Stimulated activated CD8-positive, alpha-beta memory T cell treated with anti-CD3 and anti-CD28 coated beads, Interleukin-12 subunit alpha, Interleukin-12 subunit beta, amount 100 ng/mL, for 4 hours (primary cell): ENCODE measurements at places on chromosomes 12 and 14.

DNA sequence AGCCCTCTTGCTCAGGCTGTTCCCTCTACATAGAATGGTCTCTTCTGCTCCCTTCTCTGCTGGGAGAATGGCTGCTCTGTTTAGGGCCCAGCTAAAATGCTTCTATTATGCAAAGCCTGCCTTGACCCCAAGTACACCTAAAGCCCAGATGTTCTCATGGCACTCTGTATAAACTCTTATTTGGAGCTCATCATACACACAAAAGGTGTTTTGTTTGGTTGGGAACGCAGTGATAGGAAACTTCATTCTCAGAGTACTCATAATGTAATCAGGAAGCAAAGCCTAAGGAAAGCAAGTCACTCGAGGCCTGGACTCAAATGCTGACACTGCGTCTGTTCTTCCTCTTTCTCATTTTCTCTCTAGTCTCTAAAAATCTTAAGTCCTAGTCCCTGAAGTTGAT lies 38.2 kb upstream of the SYCP3 start:
- no peak for DNase-seq

GRCh38 chr12:24772813-24773212 lies 176.1 kb downstream of the BCAT1 start:
- no peak for DNase-seq

DNA sequence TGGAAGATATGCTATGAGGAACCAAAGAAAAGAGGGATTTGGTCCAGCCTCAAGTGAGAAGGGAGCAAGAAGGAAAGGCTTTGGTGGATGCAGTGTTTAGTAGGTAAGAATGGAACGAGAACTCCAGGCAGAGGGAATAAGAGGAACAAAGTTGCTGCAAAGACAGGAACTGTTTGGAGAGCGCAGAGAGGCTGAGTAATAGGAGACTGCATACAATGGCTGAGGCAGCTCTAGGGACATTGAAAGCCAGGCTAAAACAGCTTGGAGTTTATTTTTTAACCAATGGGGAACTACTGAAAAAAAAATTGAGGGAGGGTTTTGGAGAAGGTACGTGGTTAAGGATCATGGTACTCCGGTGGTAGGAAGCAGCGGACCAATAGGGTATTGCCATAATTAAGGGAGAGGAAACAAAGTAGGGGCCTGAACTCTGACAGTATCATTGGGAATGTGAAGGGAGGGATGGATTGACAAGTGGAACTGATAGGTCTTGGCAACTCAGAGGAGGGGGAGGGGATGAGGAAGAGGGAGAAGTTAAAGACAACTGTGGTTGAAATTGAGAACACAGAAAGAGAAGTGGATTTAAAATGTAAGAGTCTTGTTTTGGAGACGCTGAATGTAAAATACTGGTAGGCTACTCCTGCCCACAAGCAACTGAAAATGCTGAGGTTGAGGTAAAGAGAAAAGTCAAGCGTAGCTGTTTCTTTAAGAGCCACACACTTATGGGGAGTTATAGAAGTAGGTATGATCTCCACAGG lies 4.8 kb downstream of the ASCL4 start:
- no peak for DNase-seq

GRCh38 chr12:122029620-122030423 lies 8.1 kb downstream of the BCL7A start:
- DNase-seq: no peak

DNA sequence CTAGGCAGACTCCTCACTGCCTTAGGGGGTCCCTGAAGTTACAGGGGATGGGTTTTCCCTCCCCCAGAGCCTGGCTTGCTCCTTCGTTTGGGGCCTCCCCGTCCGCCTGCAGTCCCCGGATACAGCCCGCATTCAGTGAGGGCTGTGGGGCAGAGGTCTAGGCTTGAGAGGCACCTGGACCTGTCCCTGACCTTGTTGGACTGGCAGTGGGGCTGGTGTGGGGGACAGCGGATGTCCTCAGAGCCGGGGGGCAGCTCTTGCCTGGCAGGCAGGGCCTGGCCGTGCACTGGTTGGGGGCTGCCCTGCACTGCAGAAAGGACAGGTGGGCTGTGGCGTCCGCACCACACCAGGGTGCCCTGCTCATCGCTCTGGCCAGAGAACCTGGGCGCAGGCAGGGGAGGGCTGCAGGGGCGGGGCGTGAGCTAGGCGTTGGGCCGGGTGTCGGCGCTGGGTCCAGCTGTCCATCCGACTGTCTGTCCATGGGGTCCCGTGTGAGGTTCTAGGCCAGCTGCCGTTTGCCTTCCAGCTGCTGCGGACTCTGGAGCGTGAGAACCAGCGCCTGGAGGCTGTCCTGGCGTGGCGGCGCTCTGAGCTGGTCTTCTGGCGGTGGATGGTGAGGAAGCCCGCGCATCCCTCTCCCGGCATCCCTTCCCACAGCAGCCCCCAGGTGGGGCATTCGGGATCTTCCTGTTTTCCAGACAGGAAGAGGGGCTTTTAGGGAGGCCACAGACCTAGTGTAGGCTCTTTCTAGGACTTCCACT lies 6.0 kb downstream of the TEDC1 start:
- DNase-seq: no peak

DNA sequence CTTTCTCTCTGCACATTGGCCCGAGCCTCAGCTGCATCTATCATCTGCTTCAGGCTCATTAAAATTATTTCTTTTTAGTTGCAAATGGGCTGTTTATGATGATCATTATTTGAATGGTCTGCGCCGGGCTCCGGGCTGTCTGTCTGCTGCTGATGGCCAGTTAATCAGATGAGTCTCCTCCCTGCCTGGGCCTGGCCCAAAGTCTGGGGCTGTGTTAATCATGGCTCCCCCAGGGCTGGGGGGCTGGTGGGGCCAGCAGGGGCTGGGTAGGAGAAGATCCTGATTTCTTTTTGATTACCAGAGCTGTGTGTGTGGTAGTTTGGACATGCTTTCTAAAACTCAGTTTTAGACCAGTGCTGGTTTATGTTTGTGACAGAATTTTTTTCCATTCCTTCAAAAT lies 159.1 kb downstream of the PHETA1 start:
- no peak for DNase-seq

DNA sequence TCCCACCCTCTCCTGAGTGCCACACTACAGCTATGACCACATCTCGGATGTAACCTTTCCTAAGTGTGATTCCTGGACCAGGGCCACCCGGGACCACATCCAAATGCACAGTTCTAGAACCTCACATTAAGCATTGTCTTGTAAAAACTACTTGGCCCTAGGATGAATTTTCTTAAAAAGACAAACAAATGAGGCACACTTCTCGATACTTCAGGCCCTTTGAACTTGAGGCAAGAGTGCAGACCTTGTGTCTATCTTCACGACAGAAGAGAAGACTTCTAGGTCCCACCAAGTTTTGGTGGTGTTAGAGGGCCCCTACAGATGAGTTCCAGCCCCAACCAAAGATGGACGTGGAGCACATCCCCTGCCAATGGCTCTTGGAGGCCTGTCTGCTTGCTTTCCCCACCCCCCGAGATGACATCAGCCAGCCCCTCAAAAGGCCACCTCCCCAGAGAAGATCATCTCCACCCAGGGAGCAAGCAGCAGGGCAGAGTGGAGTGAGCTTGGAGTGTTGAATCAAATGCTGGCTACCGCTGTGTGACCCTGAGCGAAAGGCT lies 9.3 kb downstream of the ISCU start:
- no peak for DNase-seq

DNA sequence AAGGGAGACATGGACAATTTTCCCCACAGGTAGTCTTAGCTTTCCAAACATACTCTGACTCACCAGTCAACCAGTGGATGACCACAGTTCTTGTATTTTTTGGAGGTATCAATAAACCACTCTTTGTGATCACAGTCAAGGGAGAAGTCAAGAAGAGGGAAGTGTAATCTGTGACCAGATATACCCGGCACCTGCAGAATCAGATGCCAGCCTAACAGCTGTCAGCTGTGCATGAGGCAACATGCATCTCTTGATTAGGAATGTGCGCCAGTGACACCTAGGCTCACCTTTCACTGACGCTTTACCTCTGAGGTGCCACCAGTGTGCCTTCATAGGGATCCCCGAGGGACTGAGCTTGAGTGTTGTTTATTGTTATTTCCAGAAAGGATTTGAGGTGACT lies 20.0 kb downstream of the PROX2 start:
- DNase-seq: no peak

DNA sequence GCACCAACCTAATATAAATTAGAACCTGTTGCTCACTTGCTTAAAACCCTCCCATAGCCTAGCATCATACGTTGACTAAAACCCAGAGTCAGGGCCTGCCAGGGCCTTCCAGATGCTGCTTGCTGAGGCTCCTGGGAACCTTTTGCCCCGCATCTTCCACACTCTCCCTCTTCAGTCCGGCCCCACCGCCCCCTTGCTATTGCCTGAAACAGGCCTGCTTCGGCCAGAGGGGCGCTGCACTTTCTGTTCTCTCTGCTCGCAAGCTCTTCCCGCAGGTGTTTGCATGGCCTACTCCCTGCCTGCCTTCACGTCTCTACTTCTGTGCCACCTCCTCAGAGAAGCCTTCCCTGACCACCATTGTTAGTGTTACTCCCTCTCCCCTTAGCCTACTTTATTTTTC lies 13.7 kb upstream of the TCTN2 start:
- DNase-seq: no peak

- no peak for DNase-seq
Observed at GRCh38 chr12:118840399-118840798, 140.9 kb upstream of the SRRM4 start.

DNA sequence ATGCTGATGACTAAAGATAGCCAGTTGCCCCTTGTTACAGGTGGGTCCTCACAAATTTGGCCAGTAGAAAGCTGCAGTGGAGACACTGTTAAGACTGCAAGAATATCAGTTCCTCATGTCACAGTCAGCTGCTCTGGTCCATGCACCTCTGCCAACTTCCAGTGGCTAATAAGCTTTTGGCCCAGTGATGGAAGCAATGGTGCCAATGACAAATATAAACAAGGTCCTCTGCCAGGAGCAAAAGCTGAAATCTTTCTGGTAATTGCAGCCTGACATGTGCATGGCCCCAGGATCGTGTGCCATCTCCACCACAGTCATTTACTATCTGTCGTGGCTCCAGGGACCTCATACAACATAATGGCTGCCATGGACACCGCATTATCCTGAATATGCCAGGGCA lies 85.4 kb upstream of the TMEM260 start:
- DNase-seq: no peak

- DNase-seq: no peak
Observed at GRCh38 chr12:4477129-4477528, 31.5 kb upstream of the FGF6 start.

- DNase-seq: no peak
Observed at GRCh38 chr14:59565087-59565486, 11.5 kb downstream of the CCDC175 start.

DNA sequence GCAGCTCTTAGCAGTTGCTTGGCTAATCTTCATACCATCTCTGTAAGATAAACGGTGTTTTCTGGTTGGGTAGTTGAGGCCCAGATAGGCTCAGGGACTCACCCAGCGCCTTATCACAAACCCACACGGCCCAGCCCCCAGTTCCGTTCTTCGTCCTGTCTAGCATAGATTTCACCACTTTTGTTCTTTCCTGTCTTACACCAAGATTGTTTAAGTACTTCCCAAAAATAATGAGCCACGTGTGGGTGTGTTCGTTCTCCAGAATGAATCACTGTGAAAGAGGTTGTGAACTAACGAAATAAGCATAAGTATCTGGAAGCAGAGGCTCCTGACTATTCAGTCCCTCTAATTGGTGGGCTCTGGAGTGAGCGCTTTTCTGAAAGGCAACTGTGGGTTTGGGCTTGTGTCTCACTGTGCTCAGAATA lies 21.4 kb downstream of the ACVR1B start:
- DNase-seq: no peak

- no peak for DNase-seq
Observed at GRCh38 chr14:36672095-36672494, 10.4 kb downstream of the PAX9 start.

DNA sequence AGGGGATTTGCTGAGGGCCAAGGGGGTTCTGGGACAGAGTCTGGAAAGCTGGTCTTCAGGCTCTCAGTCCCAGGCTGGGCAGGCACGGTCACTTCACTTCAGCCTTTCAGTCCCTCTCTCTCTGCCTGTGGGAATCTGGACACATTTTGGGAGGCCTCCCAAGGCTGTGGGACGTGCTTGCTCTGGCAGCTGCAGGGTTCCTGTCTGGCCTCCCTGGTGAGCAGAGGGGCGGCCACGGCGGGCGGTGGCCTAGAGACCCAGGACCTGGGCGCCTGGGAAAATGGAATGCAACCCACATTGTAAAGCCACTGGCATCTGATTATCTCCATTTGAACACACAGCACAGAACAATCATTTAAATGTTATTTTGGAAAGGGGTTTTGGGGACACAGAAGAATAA lies 10.1 kb upstream of the ALDH2 start:
- no peak for DNase-seq

GRCh38 chr14:90056826-90057225 lies 5.0 kb upstream of the KCNK13 start:
- no peak for DNase-seq

- DNase-seq: no peak
Observed at GRCh38 chr12:28535216-28535615, 345.0 kb downstream of the CCDC91 start.

DNA sequence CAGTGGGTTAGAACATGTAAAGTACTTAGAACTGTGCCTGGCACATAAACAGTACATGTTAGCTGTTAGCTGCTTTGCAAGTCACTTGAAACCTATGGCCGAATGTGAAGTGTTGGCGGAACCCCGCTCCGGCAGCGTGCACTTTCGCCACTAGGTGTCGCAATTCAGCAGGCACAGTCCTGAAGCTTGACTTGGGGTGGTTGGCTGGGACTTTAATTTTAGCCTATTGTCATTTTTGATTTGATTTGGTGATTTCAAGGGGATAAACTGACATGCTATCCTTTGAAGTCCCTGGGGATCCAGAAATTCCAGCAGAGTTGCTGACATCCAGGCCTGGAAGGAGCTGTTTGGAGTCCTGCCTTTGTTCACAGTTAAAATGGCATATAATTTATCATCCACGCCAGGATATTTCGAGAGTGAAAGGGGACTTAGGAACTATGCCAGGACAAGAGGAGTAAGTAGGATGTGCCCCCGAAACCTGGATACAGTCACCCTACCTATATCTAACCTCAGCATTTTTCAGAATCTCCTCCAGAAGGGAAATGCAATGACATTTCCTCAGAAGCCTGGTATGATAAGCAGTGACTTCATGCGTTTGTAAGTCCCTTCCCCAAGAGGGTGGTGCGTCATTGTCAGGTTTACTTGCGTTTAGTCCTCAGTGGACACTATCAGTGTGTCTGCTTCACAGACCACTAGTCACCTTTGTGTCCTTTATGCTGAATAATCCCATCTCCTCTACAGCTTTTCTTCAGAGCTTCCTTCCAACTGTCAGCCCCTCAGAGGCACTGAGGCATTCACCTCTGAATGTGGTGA lies 3.5 kb upstream of the TSPAN9 start:
- DNase-seq: peak; percentile 66

- no peak for DNase-seq
Observed at GRCh38 chr12:2453761-2454090, 341.0 kb upstream of the FKBP4 start.

- no peak for DNase-seq
Observed at GRCh38 chr14:101865288-101865687, 99.1 kb upstream of the DYNC1H1 start.

- no peak for DNase-seq
Observed at GRCh38 chr14:64711039-64711438, 6.8 kb downstream of the PLEKHG3 start.

DNA sequence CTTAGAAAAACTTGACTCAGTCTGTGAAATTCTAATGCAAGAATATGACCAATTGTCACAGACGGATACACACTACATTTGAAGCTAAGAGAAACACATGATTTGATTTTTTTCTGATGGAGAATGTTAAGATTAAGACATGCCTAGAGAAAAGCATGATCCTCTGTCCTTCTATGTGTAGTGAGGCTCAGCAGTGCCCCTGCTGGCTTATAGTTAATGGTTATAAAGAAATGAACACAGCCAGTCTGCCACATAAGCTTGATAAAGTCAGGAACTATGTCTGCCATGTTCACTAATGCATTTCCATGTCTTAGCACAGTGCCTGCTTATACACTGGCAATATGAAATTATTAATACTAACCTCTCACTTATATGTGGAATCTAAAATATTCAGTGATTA lies 168.1 kb upstream of the DAAM1 start:
- no peak for DNase-seq
